ENCODE measurements at places on chromosomes 5 and 9.

GRCh38 chr5:173474881-173475287 lies 141.6 kb downstream of the BOD1 start:
- DNase-seq: no peak

GRCh38 chr9:13810510-13810909 lies 503.4 kb downstream of the NFIB start:
- DNase-seq: no peak

DNA sequence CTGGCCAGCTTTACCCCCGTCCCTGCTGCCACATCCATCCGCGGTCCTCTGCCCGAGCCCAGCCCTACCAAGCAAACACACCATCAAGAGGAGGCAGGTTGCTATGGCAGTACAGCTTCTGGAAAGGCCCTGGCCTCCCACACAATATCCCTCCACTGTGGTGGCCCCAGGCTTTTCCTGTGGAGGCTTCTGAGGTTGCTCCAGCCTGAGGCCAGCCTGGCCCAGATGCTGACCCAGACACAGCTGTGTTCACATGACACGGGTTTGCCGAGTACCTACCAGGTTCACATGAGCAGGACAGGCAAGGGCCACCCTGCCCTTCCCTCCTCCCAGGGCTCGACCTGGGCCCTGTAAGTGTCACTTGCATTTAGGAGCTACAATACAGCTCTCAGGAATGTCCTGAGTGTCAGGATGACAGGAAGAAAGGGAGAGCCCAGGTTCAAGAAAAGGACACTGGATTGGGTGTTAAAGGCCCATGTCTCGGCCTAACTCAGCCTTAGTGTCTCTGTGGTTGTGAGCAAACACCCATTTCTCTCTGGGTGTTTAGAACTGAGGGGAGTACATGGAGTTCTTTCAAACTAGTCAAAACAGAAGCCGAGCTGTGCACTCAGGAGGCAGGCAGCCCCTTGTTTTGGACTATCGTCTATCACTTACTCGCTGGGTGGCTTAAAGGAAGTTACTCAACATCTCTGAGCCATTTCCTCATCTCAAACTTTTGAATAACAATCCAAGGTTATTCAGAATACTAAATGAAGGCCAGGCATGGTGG lies 40.2 kb downstream of the NAIF1 start:
- no peak for DNase-seq

- DNase-seq: no peak
Observed at GRCh38 chr5:76099756-76100155, 16.6 kb downstream of the SV2C start.

DNA sequence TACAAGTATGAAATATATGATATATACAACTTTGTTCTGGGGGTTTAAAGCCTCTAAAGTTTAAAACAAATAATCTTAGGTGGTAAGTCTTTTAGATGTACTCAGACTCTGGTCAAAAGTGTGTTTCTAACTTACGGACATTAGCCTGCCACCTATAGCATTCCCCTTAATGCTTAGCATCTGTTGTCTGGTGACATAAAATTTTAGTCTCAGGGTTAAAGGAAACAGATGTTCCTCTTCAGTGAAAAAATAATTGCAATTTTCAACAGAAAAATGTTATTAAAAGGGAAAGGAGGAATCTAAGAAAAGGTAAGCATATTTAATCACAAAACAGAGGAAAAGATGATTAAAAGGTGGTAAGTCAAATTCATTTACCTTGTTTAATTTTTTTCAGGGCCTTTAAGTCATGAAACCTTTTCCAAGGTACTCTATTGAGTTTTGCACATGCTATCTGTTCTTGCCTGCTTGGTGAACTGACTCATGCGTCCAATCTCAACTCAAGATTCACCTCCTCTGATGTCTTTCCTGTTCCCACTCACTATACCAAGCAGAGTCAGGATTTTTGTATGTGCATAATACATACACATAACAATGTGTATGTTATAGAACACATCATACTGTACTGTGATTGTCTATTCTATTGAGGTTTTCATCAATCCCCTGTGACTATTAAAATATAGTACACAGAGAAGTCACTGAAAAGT lies 7.9 kb downstream of the TMEM167A start:
- DNase-seq: no peak

- DNase-seq: no peak
Observed at GRCh38 chr5:69115526-69115925, 21.7 kb downstream of the SLC30A5 start.

DNA sequence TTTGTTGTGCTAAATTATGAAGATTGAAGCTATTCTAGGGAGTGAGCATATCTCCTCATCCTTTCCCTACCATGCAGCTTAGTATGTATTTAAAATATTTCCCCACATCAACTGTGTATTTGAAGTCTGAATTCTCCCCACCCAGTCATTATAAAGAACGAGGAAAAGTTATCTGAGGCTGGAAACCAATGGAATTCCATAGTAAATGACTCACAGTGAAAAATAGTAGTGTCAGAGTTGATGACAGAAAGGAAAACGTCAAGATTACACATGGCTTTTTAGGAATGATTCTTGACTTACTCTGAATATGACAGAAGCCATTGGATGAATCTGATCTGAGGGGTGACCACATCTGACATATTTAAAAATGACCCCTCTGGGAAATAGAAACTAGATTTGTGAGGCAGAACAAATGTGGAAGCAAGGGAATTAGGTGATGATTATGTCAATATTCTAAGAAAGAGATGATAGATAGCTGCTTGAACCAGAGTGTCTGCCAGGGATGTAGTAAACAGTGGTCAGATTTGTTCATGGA lies 1768.9 kb upstream of the CDH9 start:
- DNase-seq: peak; percentile 41
